ENCODE measurements at places on chromosomes 2 and 18.

DNA sequence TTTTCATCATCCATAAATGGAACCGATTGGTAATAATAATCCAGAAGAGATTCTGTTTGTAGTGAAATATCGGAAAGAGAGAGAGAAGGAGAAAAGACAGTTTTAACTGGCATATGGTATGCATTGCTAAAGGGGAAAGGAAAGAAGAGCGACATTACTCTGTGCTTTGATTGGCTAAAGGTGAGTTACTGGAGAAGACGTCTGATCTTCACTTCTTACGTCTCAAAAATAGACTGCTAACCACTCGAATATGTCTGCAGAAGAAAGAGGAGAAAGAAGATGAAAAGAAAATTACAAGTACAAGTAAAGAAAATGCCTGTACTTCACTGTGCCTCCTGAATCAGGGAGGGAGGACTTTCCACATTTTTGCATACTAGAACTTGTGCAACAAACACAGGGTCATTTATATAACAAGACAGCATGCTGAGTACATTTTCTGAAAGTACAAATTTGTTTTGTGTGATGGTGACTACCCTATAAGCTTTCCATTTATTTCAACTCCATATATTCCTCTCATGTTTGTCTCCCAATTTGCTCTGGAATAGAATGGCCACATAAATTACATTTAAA is 787.2 kb downstream of the RNF144A start:
- no peak for DNase-seq

- DNase-seq, result no peak
Measured at GRCh38 chr2:167652401-167652800, 595.0 kb downstream of the STK39 start.

DNA sequence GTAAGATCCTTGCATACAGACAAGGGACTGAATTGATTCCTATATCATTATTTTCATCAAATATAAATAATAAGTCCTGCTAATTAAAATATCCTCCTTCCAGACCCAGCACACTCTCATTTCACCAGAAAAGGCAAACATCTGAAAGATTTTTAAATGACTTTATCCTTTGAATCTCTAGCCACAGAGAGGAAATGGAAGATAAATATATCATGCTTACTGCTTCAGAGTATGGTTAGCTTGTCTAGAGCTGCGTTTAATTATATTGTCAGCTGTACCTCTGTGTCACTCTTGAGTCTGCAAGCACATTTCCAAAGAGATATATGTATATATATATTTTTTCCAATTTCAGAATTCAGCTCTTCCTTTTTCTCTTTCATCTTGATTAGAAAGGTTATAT is 232.7 kb downstream of the TRIB2 start:
- DNase-seq, result no peak

DNA sequence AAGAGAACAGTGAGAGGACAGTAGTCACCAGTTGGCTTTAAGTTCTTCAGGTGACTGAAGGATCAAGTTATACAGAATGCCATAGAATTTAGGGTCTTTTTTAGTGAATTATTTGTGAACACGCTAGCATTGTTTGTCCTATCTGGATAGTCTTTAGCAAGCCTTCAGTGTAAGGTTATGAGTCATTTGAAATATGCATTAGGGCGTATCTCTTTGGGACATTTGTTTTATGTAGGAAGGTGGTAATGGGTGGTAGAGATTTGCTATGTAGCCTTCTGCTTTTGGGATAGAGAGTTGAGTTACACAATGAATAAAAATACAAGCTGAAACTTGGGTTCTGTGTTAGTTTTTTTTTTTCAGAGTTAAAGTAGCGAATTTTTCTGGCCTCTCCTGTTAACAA is 13.0 kb downstream of the ACTR2 start:
- no peak for DNase-seq
